ENCODE measurements at places on chromosomes 12 and 14. TPM values are rescaled to one million over a fixed set of nuclear protein-coding genes. Genes with fewer than 3 reads are reported as not detected.

GRCh38 chr14:54792288-54792687, 110.3 kb downstream of the GCH1 start:
- DNase-seq, result no peak

GRCh38 chr14:50599700-50600444, 39.9 kb downstream of the ATL1 start:
- no peak for DNase-seq

GRCh38 chr14:29220566-29220965, 454.0 kb downstream of the FOXG1 start:
- no peak for DNase-seq

Gene SLC8B1
- total RNA-seq, result 13.6 TPM

Gene OSGEP
- 73.4 TPM for total RNA-seq

Gene RILPL1
- 2.6 TPM for total RNA-seq

Gene DDX47
- total RNA-seq, result 141 TPM

DNA sequence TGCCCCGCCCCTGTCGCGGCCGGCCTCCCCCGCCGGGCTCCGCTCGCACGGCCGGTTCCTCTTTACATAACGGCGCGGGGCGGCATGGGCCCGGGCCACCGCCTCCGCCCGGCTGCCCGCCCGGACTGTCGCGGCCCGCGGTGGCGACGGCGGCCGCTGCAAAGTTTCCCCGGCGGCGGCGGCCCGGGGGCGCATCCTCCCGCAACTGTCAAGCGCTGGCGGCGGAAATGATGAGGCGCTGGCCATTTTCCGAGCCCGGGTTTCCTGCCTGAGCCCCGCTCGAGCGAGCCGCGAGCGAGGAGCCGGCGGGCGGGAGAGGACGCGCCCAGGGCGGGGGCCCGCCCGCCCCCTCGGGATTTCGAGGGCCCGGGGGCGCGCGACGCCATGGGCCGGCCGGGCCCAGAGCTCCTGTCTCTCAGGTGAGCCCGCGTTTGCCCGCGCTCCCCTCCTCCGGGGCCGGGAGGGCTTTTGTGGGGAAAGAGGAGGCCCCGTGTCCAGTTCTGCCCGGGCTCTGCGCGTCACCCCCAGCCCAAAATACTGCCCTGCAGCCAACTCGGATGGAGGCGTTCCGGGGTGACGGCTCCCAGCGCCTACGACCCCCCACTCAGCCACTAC, at the start of gene SH2B3:
TSS of gene SH2B3 (plus strand) at position 65 of the 615 bp plus-strand sequence. CDS start 12,223 bp downstream, outside the sequence.
- no peak for DNase-seq

GRCh38 chr14:54686219-54686870, 119.4 kb downstream of the SAMD4A start:
- no peak for DNase-seq

GRCh38 chr14:104948736-104949031, 24.0 kb downstream of the PLD4 start:
- DNase-seq, result no peak
